ENCODE measurements at places on chromosomes 1 and 21.

- no peak for DNase-seq
Measured at GRCh38 chr1:50231209-50231608, 122.5 kb downstream of the ELAVL4 start.

- DNase-seq = no peak
Measured at GRCh38 chr1:228430243-228430642, 13.6 kb upstream of the TRIM17 start.

DNA sequence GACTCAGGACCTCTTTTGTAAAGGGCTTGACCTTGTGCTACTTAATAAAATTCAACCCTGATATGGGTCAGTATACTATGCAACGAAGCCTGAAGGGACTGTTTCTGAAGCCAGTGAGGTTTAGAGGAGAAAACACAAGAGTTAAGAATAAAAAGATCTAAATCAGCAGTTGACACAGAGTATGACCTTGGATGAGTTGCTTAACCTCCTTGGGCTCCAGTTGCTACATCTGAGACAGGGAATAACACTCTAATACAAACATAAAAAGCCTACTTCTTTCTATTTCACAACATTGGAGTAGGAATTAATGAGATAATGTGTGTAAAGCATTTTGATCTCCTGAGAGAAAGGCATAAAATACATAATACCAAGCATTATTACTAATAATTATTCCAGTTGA lies 882.4 kb upstream of the ADGRL2 start:
- DNase-seq = no peak

DNA sequence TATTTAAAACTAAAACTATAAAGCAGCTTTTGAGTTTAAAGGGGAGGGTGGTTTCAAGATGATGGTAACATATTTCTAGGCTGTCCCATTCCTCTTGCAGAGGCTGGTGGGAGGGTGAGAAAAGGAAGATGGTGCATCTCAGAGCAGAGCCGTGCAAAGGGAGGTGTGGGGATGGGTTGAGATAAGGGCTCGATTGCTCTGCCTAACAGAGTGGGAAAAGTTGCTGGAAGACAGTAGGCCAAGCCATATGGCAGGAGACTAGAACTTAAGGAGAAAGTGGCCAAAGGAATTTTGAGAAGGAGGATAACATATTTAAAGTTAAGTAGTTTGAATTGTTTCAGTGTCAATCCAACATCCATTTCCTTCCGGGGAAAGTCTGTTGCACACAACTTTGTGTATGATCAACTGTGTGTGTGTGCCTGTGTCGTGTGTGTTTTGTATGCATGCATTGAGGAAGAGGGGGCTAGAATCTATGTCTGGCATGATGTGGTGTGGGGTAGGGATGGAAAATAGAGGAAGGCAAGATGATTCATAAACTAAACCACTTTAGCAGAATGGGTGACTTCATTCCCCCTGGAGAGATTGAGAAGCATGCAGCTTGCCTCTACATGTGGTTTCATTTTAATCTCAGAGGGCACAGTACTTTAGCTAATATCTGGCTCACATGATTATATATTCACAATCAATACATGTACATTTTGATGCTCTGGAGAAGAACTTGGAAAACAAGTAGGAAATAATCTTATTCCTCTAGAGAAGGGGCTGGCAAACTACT lies 145.0 kb upstream of the DNAH14 start:
- no peak for DNase-seq

- no peak for DNase-seq
Measured at GRCh38 chr1:152770411-152770810, 4.5 kb upstream of the LCE1F start.

DNA sequence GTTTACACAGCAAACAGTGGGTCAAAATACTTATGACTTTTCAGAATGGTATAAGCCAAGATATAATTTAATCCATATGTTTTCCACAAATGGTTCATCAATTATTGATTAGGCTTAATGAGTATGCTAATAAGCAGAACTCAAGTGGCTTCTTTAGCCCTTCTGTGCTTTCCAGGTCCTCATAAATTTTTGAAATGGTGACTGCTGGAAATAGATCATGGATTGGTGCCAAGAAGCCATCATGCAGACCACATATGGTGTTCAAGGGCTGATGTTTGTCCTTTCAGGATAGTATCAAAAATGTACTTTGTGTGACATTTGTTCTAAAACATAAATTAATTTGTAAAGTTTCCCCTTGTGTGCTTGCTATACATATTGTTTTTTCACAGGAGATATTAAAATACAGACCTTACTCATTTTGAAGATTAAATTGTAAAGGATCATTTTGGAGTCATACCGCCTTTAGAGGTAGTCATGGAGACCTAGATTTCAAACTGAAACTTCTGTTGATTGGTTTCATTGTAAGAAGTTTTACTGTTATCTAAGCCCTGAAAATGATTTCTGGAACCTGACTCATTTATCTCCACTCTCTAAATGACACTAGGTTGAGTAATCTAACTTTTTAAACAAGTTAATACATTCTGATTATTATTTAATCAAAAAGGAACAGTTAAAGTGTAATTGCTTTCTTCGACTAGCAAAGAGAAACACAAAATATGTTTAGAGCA lies 507.9 kb downstream of the PLA2G4A start:
- no peak for DNase-seq

DNA sequence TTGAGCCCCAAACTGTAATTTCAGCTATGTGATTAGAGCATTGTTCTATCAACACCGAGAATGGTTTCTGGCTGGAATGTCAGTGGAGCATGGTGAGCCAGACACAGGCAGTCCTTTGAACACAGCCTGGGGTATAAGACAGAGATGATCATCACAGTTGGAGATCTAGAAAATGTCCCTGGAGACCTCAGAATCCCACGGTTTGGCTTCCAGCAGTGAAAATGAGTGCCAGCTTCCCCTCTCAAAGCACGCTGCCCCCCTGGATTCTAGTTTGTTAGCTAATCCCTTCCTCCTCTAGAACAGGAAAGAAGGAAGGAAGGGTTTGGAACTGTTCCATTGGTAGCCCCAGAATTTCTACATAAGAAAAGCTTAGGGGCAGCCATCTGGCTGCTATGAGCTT lies 59.9 kb upstream of the JAK1 start:
- DNase-seq = no peak

GRCh38 chr1:202567738-202568137 lies 142.5 kb downstream of the SYT2 start:
- no peak for DNase-seq

- DNase-seq = no peak
Measured at GRCh38 chr1:73029571-73029970, 747.2 kb upstream of the NEGR1 start.
